ENCODE measurements at places on chromosomes 4 and X.

DNA sequence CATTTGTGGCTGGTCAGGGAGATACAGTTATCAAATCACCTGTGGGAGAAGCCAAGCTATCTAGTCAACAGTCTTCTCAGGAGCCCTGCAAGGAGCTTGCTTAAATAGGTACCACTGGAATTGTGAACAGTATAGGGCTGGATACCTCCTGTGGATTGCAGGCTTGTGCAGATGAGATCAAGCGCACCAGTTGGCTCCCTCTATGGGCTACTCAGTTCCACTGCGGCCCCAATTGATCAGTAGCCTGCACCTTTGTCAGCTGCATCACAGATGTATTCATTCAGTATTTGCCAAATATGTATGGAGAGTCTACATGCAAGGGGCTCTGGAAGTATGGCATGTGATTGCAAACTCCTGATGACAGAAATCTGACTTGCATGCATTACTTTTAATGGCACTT is 28.6 kb downstream of the TEX13A start:
- DNase-seq = peak; percentile 18

DNA sequence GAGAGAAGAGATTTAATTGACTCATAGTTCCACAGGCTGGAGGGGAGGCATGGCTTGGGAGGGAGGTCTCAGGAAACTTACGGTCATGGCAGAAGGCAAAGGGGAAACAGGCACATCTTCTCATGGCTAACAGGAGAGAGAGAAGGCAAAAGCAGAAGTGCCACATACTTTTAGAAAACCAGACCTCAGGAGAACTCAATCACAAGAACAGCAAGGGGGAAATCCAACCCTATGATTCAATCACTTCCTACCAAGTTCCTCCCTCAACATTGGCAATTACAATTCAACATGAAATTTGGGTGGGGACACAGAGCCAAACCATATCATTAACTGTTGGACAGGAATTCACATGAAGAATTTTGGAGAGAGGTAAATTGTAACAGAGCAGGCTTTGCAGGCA is 485.3 kb upstream of the PITX2 start:
- no peak for DNase-seq

GRCh38 chr4:48343551-48343950 is 2.2 kb downstream of the SLAIN2 start:
- no peak for DNase-seq

DNA sequence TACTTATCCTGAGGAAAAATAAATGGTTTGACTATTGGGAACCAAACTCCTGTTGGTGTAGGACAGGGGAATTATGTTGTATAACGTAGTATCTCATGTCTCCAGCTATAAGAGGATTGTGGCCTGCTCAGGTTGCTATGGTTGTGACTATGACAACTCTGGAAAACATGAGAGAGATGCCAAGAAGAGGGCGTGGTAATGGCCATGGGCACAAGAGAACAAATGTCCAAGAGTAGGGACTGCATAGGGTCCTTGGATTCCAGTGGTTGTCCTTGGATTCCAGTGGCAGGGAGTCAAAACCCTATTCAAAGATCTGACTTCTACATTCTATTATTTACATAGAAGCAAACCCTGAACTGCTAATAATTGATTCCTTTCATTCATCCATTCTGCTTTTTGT is 6.8 kb upstream of the MOB1B start:
- no peak for DNase-seq

DNA sequence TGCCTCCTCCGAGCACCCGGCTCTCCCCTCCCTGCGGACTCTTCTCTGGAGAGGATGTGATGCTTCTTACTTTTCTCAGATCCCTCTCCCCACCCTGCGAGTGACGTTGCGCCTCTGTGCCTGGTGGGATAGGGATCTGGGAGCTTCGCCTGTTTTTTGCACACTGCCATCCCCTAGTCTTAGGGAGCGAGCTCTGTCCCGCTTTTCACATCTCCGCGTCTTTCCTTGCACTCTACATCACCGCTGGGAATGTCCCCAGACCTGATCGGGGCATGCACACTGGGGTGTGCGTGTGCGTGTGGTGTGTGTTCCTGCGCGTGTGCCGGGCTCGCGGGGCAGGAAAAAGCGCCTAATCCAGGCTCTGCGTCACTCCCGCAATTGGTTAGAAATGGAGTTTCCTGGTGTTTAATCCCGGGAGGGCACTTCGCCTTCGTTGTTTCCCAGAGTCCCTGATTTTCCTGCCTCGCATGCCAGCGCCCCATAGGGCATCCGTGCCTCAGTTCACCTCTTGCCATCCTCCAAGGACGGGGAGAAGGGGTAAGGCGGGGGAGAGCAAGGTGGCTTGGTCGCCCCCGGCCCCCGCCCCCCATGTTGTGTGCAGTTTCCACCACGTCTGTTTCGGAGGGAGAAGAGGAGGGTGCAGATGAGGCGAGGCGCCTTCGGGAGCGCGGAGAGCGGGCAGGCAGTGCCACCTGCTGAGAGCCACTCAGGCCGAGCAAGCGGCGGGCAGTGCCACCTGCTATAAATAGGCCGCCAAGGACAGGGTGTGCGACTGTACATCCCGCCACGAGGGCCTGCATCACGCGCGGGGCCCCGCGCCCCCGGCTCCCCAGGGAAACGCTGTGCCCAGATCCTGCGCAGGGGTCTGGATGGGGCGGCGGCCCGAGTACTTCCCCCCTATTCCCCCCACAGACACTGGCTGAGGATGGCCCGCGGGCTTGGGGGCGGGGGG is 759 bp upstream of the TBC1D1 start:
- DNase-seq = no peak

DNA sequence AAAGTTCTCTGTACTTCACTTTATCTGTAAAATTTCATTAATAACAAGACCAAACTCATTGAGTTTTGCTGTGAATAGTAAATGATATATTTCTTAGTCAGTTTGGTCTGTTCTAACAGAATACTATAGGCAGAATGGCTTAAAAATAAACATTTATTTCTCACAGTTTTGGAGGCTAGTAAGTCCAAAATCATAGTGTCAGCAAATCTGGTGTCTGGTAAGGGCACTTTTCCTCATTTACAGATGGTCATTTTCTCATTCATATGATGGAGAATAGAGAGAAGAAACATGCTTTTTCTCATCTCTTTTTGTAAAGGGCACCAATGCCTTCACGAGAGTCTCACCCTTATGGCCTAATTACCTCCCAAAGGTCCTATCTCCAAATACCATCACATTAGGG is 415.1 kb downstream of the FAM133A start:
- no peak for DNase-seq

DNA sequence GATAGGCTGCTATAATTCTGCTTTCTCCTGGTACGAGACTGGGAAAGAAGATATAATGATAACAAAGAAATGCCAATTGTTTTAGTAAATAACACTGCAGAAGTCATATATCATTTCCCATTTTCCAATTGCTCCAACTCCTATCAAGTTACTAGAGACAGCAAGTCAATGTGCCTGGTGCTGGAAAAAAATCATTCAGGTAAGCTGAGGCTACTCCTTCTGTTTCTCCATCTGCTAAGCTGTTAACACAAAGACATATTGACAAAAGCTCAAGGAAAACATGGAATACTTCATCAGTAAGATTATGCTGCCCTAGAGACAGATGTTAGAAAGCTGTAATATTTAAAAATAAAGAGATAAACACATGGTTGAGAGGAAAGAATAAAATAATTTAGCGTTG is 10.0 kb downstream of the NAA11 start:
- no peak for DNase-seq

GRCh38 chrX:133495464-133496391 is 80.4 kb upstream of the GPC4 start:
- DNase-seq = peak; percentile 78
